Inflammatory macrophage (primary cell): ENCODE measurements at places on chromosomes 3 and 15.

GRCh38 chr15:26049900-26050657 lies 187.0 kb upstream of the ATP10A start:
- DNase-seq = no peak

DNA sequence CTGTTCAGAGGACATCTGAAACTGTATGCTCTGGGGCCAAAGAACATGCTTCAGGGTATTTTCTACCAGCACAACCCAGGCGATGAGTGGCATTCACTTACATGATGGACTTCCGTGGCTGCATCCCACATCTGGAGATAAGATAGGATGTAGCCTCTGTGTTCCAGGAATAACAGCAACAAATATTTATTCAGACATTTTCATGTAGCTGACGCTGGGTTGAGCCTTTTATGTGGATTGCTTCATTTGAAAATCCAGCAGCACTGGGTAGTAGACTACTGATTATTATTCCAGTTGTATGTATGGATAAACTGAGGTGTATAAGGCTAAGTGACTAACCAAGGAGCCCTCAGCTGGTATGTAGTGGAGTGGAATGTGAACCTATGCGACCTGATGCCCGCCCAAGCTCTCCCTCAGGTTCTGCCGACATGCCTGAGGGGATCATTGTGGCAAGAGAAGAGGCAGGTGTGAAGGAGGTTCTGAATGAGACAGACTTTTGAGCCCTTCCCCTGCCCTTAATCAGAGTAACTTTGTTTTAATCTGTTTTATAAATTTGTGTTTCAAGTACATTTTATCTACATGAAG lies 25.9 kb upstream of the ABHD10 start:
- no peak for DNase-seq

DNA sequence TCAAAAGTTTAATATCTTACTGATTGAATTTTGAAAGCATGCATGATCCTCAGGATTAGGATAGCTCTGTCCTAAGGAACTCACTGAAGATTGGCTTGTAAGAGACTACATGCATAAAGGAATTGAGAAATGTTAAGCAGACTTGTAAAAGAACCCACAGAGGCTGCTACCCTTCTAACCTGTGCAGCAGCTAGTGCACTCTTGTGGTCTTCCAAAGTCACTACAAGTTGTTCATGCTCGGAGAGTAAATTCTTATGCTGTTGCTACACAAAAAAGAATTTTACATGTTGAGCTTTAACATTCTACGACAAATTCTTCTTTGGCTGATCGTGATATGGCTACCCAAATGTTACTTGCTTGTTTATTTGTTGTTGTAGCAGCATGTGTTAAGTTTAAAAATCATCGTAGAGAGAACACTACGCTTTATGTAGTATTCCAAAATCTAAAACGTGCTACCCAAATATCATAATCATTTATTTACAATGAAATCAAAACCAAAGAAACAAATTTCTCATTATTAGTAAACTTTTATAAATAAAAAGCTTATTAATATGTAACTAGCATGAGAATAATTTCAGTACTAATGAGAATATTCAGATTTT lies 55.0 kb downstream of the GOLIM4 start:
- DNase-seq = peak; percentile 65

- no peak for DNase-seq
Measured at GRCh38 chr15:68526269-68526668, 52.5 kb upstream of the CORO2B start.

DNA sequence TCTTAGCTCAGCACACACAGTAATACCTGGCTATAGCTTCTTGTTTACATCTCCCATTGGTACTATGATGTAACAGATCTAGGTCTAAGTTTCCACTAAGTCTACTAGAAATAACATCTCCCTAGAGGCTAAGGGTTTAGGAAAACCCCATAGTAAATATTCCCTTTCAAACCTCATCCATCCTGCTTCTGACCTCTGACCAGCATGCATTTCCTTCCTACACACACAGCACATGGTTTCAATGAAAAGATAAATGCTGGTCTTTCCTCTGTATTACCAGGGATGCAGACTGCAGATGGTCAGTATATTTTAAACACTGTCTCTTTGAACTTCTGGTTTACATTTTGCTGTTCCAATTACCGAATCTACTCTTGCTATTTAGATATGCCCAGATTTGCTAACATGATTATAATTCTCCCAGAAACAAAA lies 96.6 kb downstream of the EFL1 start:
- no peak for DNase-seq

DNA sequence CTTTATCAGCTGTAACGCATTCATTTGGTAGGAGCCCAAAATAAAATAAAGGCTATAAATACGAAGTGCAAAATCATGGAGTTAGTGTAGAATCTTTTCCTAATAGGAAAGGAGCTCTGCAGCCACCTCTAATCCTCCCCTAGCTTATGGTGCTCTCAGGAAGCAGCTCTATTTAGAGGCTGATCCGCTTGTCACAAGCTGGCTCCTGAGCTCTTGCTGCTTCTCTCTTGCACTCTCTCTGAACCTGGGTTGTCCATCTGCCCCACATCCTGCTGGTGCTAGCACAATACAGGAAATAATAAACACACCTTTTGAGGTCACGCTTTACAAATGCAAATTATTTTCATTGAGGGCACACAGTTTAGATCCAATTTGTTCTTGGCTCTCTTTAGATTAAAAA lies 37.3 kb upstream of the BFSP2 start:
- DNase-seq = no peak

DNA sequence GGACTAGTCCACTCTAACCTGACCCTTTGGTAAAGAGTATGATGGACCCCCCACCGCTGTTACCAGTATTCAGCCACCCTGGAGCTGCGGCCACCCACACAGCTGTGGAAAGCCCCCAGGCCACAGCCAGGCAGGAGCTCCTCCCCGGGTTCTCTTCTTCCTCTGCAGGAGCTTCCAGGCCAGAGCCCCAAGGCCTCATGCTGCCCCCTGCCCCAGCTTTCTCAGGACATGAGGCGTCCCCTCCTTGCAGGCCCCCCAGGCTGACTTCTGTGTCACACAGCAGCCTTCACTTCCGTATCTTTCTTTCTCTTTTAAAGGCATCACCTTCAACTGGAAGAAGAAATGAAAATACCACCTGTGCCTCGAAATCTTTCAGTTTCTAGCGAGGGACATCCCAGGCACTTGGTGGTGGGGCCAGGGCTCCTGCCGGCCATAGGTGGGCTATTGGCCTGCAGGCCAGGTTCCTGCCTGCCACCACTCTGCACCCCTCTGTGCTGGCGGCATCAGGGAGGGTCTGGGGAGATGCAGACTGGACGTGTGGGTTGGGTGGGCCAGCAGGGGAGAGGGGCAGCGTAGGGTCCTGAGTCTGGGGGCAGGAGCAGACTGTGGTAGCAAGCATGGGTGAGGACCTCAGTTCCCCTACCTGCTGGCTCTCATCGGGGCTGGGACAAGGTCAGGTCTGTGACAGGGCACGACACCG lies 19.9 kb downstream of the KLF13 start:
- DNase-seq = no peak

DNA sequence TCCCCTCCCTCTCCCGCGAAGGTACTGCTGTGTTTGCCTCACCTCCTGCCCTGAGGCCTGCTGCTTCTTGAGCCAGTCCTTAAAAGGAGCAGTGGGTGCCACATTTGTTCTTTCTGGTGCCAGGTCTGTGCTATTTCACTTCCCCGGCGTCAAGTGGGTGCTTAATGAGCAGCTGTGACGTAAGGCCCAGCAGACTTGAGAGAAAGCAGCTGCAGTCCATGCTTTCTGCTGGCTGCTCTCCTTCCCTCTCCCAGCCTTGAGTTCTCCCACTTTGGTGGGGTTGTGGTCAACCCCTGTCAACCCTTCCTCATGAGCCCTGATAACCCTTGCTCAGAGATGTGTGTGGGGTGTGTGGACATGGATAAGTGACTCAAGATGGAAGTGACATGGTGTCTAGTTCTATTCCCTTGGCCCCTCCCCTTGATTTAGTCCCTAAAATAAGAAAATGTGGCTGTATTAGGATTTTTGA lies 6.9 kb downstream of the INAFM2 start:
- DNase-seq = peak; percentile 88

DNA sequence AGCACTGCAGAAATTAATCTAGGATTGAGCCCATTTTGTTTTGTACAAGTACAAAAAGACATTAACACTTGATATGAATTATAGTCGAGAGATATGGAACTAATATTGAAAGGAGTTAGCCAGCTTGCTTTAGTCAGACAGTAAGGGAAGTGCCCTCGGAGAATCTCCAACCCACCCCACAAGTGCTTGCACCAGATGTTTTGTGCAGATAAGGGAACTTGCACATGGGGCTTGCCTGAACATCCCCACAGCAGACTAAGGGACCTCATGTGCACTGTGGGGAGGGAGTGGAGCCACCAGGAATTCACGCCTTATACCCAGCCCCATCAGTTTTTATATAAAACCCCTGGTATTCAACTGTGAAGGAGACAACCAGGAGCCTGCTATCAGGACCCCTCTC lies 122.3 kb downstream of the EFHB start:
- DNase-seq = no peak

GRCh38 chr3:59563966-59564365 lies 514.1 kb upstream of the CFAP20DC start:
- DNase-seq = no peak

DNA sequence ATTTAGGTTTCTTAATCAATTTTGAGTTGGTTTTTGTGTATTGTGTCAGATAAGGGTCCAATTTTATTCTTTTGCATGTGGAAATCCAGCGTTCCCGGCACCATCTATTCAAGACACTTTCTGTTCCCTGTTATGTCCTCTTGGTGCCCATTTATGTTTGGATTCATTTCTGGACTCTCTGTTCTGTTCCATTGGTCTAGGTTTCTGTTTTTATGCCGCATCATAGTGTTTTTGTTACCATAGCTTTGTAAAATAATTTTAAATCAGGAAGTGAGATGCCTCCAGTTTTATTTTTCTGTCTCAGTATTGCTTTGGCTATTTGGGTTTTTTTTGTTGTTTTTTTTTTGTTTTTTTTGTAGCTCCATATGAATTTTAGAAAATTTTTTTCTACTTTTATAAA lies 97.1 kb downstream of the LRRC28 start:
- DNase-seq = no peak

DNA sequence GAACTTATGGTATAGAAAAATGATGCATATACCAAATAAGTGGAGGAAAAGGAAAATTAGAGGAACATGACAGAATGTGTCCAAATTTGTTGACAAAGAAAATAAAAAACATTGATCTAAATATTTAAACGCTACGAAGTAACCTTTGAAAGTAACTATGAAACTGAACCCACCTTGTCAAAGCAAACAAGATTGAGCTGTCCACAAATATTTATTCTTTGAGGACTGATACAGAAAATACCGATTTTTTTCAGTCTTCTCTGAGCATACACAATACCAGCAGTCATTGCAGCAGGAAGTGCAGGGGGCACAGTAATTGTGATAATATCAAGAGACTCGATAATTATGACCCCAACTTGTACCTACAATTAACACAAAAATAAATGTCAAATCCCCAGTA lies 40.0 kb downstream of the ATP13A3 start:
- DNase-seq = no peak

GRCh38 chr3:46091046-46091445 lies 63.8 kb upstream of the XCR1 start:
- DNase-seq = peak; percentile 65

- no peak for DNase-seq
Measured at GRCh38 chr3:58609990-58610389, 32.8 kb upstream of the FAM107A start.

DNA sequence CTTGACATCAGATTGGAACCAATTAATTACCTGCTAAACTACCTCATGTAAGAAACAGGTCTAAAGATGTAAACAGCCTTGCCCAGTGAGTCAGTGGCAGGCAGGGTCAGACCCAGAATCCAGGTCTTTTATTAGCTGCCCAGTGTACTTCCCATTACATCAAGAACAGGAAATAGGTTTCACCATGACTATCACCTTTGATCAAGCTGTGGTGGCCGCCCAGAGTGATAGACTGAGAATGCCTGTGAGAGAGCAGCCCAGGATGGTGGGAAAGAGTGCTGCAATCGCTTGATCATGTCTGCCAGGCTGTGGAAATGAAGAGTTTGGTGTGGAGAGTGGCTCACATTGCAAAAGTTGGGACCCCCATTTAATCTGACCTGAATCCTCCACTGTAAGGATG lies 61.3 kb upstream of the PIAS1 start:
- DNase-seq = no peak

- DNase-seq = no peak
Measured at GRCh38 chr3:193822492-193823212, 229.6 kb downstream of the OPA1 start.

DNA sequence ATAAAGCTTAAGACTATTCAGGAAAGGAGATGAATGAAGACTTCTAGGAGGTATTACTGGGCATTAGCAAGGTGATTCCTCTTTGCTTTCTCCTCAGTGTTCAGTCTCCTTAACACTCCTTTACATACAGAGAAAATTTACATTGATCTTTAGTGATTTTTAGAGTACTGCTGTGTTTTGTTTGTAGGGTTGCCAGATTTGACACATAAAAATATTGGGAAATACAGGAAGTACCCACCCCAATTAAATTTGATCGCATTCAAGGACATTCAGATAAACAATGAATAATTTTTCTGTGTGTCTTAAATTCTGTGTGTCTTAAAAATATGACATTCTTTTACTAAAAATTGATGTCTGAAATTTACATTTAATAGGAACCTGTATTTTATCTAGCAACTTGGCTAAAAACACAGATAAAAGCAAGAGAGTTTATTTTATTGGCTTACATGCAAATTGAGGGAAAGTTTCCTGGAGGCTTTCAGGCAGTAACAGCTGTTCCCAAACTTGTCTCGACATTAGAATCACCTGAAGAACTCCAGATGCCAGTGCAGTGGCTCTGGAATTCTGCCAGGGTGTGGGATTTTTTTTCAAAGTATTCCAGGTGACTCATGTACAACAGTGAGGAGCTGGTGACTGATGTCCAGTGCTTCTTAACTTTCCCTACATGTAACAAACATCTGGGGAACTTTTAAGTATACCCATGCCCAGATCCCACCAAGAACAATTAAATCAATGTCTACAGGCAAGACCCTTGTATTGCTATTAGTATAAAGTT lies 23.4 kb upstream of the PLOD2 start:
- no peak for DNase-seq

GRCh38 chr3:69716119-69716518 lies 23.1 kb upstream of the MITF start:
- DNase-seq = no peak

DNA sequence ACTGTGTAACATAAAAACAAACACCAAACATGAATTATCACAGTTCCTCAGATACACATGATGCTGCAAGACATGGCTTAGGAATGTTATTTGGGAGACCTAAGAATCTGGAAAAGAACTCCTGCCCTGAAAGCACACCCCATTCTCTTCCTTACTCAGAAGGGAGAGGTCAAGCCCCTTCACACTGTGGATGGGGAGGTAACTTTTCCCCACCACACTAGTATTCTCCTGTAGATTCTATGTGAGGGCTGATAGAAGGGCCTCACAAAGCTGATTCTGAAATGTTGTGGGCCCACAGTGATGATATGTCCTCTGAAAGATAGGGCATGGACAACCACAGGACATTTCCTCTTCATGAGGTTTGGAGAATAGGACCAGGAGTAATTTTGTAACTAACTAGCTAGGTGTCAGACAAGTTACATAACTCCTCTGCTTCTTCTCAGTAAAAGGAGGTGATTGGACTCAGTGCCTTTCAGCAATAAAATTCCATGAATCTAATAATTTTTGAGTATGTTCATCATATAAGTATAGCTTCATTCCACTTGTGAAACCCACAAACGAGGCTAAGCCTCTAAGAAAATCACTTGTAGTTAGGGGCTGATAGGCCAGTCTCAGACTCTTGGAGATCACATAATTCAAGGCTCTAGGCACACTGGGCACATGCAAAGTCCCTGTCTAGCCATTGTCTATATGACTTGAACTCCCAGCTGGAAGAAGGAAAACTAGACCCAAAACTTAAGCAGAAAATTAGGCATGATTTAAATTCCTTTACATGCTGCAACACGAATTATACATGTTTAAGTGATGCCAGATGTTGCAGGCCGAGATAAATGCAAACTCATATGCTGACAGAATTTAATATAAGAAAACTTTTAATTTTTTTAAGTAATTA lies 7.5 kb downstream of the PTX3 start:
- DNase-seq = no peak
